AG09319 (cell line): ENCODE measurements at places on chromosomes 6 and 20.

- peak; percentile 29 for DNase-seq
Measured at GRCh38 chr6:2542858-2543218, 207.9 kb downstream of the MYLK4 start.

- DNase-seq: no peak
Measured at GRCh38 chr6:136539967-136540652, 10.1 kb downstream of the MAP7 start.

GRCh38 chr20:53870426-53871315, 199.7 kb downstream of the BCAS1 start:
- DNase-seq: no peak

GRCh38 chr6:31567531-31568370, 4.3 kb upstream of the LTA start:
- no peak for DNase-seq

DNA sequence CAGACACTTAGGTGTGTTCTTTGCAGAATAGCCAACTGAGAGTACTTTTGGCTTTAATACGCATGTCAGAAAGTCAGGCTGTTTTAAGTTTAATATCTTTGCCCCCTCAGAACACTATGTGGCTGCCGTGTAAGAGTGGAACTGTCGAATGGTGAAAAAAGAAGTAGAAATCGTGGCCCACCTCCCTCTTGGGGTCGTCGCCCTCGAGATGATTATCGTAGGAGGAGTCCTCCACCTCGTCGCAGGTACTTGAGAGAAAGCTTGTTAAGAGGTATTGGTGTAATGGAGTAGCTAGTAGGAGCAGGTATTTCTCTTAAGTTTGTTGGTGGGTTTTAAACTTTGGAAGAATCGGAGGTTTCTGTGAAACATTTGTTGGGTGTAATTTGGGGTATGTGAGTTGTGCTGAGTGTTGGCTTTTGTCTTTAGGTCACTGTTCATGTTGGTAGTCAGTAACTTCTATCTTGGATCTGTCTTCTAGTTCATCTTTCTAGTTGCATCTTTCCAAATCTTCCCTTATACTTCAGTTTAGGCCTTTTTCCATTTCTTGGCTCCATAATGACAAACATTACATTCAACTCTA, 4.7 kb downstream of the SRSF3 start:
- no peak for DNase-seq

- DNase-seq: no peak
Measured at GRCh38 chr6:144683216-144684070, 398.3 kb downstream of the UTRN start.

DNA sequence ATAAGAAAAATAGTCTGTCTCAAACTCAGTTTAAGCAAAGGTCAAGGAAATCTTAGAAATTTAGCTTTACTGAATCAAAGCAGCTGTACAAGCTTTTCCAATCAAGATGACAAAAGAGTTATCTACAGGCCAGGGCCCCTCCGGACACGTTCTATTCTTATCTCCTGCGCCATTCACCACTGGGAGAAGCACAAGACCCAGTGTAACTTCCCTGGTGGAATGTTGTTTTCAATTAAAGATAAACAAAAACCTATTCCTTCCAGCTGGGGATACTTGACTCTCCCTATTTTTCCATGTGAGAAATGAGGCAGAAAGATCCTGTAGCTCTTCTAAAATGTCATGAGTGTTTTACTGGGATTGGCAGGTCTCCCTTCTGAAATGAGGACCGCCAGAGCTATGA, 123.3 kb downstream of the TBX18 start:
- no peak for DNase-seq

DNA sequence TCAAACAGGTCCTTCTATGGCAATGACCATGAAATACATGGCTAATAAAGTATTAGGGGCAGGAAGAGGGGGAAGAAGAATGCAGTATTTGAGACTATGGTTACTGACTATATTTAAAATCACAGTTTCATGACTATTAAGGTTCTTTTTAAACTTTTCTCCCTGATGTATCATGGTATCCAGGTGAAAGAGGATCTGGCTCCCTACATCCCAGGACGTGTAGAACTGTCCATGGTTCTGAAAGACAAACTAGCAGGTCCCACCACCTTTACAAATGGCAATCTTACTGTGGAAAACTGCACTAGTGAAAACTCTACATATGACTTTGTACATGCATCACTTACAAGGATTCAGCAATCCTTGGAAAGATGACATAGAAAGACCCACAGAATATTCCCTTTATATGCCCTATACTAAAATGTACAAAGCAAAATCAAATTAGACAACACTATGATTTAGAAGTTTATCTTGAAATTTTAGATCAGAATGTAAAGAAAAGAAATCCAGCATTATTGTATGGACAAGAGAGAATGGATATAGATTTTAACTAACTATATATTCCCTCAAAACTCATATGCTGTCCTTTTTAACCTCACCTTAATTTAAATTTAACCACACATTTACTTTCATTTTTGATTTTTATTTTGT, 33.5 kb downstream of the RPP21 start:
- DNase-seq: no peak
